ENCODE measurements at places on chromosomes 3 and 15.

- no peak for DNase-seq
These were observed 77.0 kb upstream of the SLC12A8 start for GRCh38 chr3:125289429-125289981.

- no peak for DNase-seq
These were observed 2.3 kb upstream of the CYP11A1 start for GRCh38 chr15:74369756-74370155.

- no peak for DNase-seq
These were observed 237.8 kb upstream of the UBE2E1 start for GRCh38 chr3:23567917-23568316.

- no peak for DNase-seq
These were observed 15.3 kb downstream of the NPTN start for GRCh38 chr15:73617913-73618312.

DNA sequence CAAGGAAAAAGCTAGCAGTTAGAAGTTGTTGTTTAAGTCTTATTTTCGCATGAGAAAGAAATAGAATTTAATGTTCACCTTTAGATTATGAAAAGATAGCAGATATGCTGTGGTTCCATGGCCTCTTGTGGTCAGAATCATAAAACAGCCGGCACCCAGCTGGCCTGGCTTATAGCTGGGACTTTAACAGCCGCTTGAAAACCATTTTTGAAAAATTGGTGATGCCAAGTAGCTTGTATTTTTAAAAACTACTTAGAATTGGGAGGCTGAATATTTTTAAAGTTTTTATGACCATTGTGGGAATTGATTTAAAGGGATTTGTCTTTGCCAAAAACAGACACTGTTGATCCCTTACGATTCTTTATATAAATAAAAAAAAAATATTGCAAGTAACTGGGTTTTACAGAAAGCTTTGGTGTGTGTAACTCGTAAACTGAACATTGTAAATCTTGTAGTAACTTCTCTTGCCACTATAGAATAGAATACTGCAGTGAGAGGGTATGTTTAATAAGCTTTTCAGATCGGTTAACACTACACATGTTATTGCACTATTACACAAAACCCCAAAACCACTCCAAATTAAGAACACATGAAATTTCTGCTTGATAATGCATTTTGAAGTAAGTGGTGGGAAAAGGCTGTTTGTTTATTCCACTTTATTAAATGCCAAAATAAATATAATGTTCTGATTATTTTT lies 6.6 kb downstream of the ARRDC4 start:
- no peak for DNase-seq

GRCh38 chr3:58640700-58641372 lies 25.7 kb downstream of the FAM3D start:
- no peak for DNase-seq

DNA sequence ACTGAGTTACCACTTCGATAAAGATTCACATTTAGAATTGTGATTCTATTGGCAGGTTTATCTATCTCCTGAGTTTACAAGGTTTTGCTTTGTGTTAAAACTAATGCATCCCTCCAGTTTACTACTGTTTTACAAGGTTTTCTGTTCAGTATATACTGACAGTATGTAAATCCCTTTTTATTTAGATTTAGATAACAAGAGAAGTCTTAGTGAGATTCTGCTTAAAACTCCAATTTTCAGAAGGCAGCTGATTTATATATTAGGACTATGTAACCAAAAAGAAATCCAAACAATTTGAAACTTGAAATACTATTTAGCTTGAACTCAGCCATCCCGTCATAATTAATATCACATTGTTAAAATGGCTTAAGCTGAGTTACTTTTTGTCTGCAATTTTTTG lies 619.2 kb downstream of the NAALADL2 start:
- no peak for DNase-seq

DNA sequence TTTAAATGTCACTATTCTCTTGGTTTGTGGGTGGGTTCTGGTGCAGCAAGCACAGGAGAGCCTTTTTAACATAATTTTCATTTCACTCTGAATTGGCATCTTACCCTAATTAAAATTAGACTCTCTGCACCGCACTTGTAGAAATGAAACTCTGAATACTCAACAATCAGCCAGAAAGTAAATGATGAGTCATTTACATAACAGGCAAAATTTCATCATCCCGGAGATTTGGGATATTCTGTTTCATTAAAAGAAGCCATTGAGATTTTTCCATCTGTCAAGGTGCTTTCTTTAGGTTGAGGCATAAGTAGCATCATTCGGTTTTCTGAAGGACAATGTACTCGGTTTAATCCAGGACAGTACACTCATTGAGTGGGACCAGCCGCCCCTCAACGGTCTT lies 111.0 kb downstream of the RFTN1 start:
- no peak for DNase-seq

GRCh38 chr3:137468446-137468845 lies 295.7 kb upstream of the SOX14 start:
- no peak for DNase-seq

GRCh38 chr3:88809993-88810392 lies 297.4 kb upstream of the EPHA3 start:
- no peak for DNase-seq

GRCh38 chr3:182364323-182364722 lies 429.0 kb upstream of the ATP11B start:
- no peak for DNase-seq

- no peak for DNase-seq
These were observed 111.5 kb downstream of the FILIP1L start for GRCh38 chr3:100002599-100003350.

DNA sequence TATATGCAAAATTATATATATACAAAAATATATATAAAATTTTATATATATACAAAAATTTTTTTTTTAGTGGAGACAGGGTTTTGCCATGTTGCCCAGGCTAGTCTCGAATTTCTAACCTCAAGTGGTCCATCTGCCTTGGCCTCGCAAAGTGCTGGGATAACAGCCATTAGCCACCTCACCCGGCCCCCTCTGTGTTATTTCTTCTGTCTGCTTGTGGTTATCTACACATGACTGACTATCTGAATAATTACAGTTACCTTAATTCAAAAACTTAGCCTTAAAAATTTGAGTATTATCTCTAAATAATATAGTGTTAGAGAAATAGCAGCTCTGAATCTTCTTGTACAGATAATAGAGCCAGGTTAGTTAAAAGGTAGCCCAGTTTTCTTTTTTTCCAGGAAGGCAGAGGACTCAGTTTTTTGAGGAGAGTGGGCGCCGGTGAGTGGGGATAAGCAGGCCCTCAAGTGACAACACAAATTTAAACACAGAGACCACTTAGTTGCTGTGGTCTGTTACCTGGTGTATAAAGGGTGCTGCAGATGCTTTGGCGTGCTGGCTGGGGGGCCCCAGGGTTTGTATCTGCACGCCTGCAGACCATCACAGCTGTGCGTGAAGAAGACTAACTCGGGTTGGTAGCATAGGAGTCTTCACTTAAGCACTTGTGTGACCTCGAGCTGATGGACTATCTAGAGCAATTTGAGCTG lies 83.7 kb downstream of the TRAK1 start:
- no peak for DNase-seq

DNA sequence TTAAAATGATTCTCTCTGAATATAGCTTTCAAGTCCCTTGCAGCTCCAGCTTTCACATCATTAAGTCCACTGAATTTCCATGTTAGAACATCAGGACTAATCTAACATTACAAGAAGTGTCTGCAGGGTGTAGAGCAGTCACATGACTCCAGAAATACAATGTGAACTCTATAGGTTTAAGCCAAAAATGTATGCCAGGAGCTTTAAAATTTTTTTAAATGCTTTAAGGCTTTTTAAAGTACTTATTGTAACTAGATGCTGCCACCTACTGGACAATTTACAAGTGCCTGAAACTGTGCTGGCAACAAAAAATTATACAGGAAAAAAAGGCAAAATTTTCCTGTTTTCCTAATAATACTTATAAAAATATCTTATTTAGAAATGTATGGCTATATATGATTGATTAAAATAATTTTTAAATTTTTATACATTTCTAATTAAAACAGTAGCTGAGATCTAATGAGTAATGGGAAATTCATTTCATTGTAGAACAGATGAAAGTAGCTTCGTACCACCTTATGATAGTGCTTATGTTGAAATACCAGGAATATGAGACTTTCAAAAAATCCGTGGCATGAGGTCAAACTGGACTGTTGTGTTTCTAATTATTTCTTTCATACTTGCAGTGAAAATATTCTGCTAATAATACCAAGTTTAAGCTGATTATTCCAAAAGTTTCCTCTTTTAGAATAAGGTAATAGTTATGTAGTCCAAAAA lies 25.7 kb downstream of the FSIP1 start:
- DNase-seq, result no peak

DNA sequence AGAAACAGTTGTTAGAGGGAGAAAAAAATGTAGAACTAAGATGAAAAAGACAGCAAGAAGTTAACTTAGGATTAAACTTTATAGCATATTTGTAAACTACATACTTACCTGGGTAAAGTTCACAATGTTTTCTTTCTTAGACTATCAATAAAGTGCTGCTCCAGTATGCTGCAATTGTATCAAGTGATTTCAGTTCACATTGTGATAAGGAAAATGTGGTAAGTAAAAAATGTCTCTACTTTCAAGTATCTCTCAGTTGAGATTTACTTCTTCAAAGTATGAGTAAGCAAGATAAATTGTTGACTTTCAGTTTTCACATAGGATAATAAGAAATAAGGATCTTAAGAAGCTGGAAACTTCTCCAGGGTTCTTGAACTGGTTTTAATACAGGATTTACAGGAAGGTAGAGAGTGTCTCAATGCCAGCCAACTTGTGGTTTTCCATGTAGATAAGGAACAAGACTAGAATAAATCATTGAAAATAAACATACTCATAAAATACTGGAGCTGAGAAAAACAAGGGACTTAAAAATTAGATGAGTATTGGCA lies 528.8 kb downstream of the UNC13C start:
- no peak for DNase-seq

- no peak for DNase-seq
These were observed 273.1 kb downstream of the FOXP1 start for GRCh38 chr3:71310359-71310979.

GRCh38 chr15:69767191-69767590 lies 314.6 kb downstream of the RPLP1 start:
- no peak for DNase-seq

- no peak for DNase-seq
These were observed 26.3 kb upstream of the CCDC39 start for GRCh38 chr3:180705619-180706018.

- DNase-seq, result no peak
These were observed 783.3 kb upstream of the CADM2 start for GRCh38 chr3:84175449-84175848.

DNA sequence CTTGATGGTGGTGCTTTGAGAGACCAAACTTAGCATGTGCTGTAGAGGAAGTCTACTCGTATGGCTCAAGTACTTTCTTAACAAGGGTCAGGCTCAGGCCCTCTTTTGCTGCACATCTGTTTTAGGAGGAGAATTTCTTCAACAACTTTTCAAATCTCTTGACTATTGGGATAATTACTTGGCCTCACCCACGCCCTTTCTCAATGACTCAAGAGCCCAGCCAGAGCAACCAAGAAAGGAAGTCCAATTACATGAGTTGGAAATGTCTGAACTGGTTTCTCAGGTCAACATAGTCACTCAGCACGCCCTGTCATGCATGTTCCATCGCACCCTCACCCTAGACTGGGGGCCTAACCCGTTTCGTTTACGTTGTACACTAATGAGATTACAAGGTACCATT lies 44.8 kb upstream of the UMPS start:
- DNase-seq, result no peak

- no peak for DNase-seq
These were observed 41.1 kb downstream of the ERICH6 start for GRCh38 chr3:150662410-150663200.

GRCh38 chr3:42204867-42205599 lies 61.0 kb downstream of the CCK start:
- DNase-seq, result no peak

GRCh38 chr15:97383516-97383915 lies 577.0 kb upstream of the ARRDC4 start:
- no peak for DNase-seq

DNA sequence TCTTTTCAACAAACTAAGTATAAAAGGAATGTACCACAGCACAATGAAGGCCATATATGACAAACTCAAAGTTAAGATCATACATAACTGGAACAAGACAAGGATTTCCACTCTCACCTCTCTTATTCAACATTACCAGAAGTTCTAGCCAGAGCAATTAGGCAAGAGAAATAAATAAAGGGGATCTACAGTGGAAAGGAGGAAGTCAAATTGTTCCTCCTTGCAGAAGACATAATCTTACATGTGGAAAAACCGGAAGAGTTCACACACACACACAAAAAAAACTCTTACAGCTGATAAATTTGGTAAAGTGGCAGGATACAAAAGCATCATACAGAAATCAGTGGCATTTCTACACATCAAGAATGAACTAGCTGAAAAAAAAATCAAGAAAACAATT lies 277.9 kb downstream of the MCTP2 start:
- no peak for DNase-seq

GRCh38 chr3:9497821-9498565 lies 55.6 kb downstream of the LHFPL4 start:
- DNase-seq, result no peak

DNA sequence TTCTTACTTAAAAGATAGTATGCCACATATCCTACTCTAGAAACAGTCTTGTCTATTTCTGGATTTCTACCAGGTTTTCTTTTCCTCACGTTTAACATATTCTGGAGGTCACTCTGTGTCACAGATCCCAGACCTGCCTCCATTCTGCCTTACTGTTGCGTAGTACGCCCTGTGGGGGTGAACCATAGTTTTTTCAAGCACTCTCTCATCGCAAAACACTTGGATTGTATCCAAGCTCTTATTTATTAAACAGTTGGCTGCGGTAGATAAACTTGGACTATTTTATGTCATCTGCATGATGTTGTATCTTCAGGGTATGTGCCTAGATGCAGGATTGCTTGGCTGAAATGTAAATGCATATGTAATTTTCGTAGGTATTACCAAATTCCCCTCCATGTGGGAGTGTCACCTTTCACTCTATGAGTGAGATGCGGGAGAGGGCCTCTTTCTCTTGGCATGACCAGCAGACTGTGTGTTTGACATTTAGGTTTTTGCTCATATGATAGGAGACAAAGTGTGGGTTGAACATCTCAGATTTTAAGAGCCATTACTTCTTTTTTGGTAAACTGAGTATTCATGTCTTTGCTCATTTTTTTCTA lies 55.8 kb downstream of the ABTB1 start:
- no peak for DNase-seq

DNA sequence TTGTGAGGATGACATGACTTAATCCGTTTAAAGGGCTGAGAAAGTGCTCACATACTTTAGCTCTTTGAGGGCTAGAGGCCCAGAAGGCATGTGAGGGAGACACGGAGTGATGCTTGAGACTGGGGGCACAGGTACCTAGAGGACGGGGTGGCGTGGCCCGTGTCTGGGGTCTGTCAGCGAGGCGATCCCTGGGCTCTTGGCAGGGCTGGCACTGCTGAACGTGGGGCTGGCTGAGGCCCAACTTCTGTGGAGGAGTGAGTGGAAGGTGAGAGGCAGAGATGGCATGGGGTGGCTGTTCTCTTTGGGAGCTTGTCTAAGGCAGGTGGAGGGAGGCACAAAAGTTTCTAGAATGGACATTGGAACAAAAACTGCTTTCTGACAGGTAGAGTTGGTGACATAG lies 9.5 kb downstream of the SEMA4B start:
- no peak for DNase-seq

- DNase-seq, result no peak
These were observed 45.3 kb downstream of the ROPN1B start for GRCh38 chr3:126014252-126014651.
